ENCODE measurements at places on chromosomes 7 and 10.

DNA sequence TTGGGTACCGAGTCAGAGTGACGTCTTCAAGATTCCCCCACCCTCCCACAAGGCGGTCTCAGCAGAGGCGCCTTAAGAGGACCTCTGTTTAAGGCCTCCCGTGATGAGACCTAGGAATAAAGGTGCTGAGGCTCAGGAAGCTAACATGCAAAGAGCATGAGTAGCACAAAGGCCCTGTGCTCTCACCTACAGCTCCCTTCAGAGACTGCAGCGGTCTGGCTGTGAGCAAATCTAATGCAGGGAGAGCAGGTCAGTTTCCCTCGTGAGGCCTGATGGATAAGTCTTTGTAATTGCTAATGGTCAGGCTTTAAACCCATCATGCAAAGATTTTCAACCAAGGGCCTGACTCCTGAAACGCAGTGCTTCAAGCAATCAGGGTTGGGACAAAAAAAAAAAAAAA, 909.3 kb upstream of the GHITM start:
- DNase-seq, result no peak

- no peak for DNase-seq
These were observed 120.2 kb upstream of the AMPH start for GRCh38 chr7:38751416-38751815.

DNA sequence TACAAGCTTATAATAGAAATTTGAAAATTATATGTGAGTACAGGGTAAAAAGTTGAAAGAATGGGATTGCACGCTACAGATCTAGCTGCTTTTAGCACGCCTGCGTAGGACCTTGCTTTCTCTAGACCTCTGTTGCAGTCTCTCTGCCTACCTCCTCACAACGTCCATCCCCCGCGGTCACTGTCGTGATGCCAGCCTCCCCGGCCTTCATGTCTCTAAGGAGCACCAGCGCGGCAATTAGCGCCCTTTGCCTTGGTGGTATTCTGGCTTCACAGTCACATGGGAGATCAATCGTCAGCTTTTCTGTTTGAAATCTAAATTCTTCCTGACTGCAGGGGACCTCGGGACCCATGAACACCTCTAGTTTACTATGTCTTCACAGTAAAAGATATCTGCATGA, 131.3 kb downstream of the EGFR start:
- no peak for DNase-seq

DNA sequence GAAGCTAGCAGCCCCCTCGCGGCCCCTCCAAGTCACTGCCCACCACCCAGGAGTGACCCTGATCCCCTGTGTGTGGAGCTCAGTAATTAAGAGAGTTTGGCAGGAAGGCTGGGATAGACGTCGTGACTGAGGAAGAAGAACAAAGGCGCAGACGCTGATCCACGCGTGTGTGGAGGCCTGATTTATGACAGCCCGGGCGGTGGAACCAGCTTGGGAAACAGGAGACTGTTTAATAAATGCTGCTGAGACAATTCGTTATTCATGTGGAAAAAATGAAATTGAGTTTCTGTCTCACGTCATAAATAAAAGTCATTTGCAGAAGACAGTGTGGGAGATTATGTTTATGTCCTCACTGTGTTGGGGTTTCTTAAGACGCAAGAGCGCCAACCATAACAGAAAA, 130.8 kb downstream of the ELFN1 start:
- no peak for DNase-seq

- DNase-seq, result no peak
These were observed 355.3 kb downstream of the ARL4A start for GRCh38 chr7:13042605-13043236.

DNA sequence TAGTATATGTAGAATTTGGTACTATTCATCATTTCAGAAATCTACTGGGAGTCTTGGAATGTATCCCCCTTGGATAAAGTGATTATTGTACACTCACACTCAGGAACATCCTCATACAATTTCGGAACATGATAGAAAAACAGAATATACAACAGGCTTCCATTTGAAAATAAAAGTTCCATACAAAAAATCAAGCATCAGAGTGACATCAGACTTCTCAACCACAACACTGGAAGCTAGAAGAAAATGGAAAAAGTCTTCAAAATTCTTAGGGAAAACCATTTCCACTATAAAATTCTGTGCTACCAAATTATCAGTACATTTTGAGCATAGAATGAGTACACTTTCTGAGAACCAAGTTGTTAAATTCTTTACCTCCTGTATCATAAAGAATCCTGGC, 8.8 kb downstream of the LYZL1 start:
- DNase-seq, result no peak

DNA sequence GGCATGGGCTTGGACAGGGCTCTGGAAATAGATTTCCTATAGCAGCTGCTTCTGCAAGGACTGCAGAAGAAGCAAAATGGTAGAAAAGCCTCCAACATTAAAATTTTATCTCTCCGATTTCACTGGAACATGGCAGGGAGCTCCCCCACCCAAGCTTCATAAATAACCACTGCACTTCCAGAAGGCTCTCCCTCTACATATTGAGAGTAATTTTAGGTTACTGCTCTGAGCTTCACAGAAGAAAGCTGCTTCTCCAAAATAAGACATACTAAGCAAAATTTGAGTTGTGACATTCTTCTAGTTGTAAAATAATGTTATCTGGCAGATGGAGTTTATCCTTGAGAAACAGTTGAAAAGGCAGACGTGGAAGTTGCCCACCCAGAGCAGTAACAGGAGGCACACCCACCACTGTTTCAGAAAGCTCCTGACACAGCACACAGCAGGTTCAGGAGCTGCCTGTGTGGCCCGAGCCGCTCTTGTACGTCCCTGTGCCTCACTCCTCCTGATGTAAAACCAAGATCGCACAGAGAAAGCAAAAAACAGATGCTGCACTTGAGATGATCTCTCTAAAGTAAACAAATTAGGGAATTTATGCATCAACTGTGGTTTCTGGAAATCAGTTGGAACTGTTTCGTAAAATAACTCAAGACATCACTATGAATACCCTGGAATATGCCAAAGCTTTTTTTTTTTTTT, 621.0 kb downstream of the PARD3 start:
- DNase-seq, result no peak

DNA sequence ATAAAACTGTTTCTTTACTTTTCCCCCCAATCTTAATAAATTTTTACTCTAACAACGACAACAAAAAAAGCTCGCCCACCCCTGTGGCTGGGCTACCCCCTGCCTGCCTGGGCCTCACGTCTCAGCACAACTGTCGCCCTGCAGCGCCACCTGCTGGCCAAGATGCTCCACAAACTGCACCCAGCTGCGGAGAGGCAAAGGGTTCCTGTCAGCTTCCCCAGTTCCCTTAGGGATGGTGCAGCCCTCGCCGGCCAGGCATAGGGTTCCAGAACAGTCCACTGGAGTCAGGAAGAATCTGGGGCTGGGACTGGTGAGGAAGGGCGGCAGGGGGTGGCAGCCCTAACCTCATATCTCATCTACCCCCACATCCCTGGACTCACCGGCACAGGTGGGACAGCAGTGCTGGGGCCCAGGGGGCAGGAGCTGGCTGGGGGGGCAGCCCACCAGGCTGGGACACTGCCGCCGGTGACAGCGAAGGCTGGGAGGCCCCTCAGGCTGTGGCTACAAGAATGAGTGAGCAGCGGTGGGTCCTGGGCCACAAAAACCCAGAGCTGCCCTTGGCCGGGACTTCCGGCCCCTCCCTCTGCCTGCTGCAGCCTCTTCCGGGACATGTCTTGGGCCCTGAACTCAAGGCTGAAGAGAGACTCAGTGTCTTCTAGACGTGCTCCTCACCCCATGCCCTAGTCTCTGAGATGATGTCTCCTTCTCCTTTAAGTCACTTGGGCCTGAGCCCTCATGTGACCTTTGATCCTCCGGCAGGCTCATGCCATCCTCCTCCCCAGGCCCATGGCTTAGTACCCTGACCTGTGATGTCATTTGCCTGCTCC, 21.2 kb downstream of the ATP6V1F start:
- no peak for DNase-seq

DNA sequence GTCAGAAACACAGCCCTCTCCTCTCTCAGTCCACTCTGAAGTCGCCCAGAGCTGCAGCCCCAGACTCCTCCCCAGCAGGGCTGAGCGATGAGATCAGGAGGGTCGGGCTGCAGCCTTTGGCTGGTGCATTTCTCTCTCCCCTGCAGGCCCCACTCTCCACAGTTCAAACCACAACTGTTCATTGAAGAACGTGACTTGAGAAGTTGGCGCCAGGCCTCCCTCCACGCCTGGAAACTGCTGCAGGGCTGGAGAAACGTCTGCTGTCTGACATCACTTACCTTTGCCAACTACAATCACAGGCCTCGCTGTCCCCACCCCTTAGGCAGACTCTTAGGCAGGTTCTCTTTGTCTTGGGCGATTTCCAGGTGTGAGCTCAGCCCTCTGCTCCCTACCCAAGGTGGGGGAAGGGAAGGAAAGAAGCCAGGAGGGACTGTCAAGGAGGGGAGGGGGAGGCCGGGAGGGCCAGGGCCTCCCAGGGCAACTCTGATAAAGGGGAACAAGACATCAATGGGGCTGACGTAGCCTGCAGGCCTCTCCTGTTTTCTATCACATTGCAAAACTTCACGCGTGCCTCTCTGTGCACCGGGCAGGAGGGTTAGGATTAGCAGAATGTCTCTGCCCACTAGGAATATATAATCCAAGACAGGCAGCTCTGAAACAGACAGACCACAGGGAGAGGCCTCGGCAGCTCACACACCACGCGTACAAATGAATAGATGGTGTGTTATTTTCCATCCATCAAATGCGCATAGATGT, 32.7 kb downstream of the CALML5 start:
- DNase-seq, result no peak

DNA sequence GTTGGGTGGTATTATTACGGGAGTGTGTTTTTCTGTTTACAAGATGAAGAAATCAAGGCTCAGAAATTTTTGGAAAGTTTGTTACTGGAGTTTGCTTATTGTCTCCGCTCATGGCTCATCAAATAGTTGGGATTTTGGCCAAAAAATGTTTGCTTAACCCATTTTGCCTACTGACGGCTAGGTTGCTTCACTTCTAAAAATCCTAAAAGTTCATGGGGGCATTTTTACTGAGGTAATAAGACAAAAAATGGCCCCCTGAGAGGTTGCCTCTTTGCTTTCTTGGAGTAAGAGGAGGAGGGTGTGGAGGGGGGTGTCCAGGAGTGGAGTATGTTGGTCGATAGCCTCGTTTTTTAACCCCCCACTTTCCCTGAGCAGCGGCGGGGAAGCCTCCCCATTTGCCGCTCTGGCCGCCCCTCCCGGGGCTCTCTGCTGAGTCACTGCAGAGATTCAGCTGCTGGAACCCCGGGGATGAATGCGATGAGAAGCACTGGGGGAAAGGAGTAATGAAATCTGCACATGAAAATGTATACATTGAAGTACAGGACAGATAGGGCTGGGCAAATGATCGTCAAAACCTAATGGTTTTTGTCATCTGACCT, 1.5 kb downstream of the MEST start:
- no peak for DNase-seq

GRCh38 chr10:48605786-48606529, 1.1 kb upstream of the ARHGAP22 start:
- no peak for DNase-seq

GRCh38 chr7:117004899-117005298, 51.6 kb downstream of the ST7 start:
- DNase-seq, result no peak

- no peak for DNase-seq
These were observed 906 bp downstream of the CDK1 start for GRCh38 chr10:60778971-60779796.

- DNase-seq, result no peak
These were observed 811 bp upstream of the ARHGAP12 start for GRCh38 chr10:31929261-31930022.

Data from NCI-H1436 treated with DMSO at 0.1 percent for 48 hours (cell line).